ENCODE measurements at places on chromosomes 13 and 19. TPM values are rescaled to one million over a fixed set of nuclear protein-coding genes. Genes with fewer than 3 reads are reported as not detected.

- no peak for DNase-seq
Measured at GRCh38 chr19:8097198-8097597, 44.6 kb downstream of the CCL25 start.

DNA sequence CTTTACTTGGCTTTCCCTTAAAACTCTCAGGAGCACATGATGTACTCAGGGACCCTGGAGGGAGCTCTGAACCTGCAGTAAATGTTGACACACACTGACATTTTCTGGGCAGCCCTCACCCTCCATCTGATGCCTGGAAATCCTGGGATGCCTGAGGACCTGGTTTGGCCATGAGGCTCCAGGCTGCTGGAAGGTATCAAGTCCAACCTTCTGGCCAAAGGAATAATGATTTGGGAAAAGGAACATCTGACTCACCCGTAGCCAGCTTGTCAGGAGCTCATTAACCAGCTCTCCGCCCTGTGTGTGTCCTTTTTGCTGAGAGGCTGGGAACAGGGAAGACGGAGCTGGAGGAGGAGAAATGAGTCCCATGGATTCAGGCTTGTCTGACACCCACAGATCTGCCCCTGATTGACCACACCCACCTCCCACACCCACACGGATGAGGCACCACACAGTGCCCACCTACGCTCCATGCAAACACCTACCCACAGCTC lies 10.3 kb downstream of the ZNF558 start:
- DNase-seq, result no peak

- DNase-seq, result no peak
Measured at GRCh38 chr19:11180346-11180745, 17.0 kb downstream of the KANK2 start.

DNA sequence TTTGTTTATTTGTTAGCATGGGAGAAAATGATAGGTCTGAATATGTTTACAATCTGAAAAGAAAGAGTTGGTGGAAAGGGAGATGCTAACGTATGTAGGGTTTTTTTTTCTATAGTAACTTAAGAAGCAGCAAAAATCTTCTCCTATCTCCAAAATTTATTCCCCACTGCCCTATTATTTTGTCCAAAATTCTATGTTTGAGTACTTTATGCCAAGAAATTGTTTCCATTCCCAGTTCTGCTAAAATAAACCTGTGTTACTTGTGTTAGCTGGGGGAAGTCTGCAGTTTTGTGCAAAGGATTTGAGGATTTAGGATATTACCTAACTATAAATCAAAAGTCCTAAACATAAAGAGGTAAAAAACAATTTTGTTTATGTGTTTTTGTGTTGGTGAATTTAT lies 2770.4 kb upstream of the PCDH20 start:
- no peak for DNase-seq

- DNase-seq, result no peak
Measured at GRCh38 chr13:84810781-84811180, 928.5 kb upstream of the SLITRK1 start.

- no peak for DNase-seq
Measured at GRCh38 chr13:98195054-98195791, 18.2 kb upstream of the RNF113B start.

DNA sequence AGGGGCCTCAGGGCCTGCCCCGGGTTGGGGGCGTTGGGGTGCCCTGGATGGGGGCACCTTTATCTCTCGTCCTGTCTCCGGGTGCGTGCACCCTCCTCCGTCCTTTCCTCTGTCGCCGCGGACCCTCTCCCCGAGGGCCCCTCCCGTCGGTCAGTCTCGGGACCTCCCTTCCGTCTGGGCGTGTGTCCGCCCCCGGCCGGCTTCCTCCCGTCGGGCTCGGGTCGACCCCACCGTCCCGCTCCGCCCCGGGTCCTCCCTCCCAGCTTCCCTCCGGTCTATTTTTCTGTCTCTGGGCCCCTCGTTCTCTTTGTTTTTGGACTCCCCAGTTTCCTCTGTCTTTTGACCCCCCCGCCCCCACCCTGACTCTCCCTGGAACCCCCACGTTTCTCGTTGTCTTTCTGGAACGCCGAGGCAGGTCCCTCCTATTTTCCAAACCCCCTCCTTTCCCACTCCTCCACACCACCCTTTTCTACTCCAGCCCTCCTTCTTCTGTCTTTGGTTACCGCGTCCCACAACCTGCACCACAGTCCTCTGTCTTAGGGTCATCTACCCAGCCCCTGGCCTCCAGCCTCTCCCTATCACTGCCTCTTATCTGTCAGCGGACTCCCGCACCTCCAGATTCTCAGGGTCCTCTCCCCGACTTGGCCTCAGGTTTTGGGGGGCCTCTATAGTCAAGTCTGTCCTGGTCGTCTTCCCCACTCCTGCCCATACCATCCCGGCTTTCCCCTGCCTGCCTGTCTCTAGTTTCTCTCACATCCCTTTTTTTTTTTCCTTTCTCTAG lies 757 bp downstream of the EGLN2 start:
- no peak for DNase-seq

- no peak for DNase-seq
Measured at GRCh38 chr13:59345311-59345710, 818.4 kb downstream of the DIAPH3 start.

GRCh38 chr19:13401388-13401787 lies 104.9 kb downstream of the CACNA1A start:
- no peak for DNase-seq

DNA sequence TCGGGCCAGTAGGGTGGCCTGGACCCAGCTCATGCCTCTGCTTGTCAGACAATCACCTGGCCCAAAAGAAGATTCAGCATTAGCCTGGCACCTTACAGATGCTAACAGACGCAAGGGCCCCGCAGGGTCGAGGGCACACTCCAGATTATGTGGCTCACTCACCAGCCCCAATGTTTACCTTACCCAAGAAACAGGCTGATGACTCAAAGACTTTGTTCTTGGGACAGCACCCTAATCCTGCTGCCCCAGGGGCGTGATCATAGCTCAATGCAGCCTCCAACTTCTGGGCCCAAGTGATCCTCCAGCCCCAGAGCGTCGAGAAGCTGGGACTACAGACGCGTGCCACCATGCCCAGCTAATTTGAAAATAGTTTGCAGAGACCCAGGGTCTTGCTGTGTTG lies 9.8 kb downstream of the ECSIT start:
- DNase-seq, result no peak

GRCh38 chr13:73339086-73339485 lies 280.3 kb downstream of the KLF5 start:
- DNase-seq, result no peak

DNA sequence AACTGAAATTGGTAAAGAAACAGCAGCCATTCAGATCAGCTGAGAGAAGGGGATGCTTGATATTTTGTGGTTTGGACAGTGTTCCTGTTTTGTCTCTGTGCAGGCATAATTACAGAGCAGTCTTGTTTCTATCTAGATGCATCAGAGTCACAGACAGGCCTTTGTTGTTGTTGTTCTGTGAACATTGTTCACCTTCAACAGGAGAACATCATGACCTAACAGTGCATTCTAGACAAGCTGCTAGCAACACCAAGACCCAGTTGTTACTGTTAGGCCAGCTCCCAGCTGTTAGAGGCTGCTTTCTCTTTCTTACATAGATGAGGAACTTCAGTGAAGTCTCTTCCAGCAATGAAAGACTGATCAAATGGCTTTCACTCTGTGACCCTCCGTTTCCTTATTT lies 8.5 kb upstream of the LSR start:
- no peak for DNase-seq

The KLC3 gene
- polyA plus RNA-seq, result 0.20 TPM

The FZR1 gene
- polyA plus RNA-seq, result 26.9 TPM

The GSK3A gene
- polyA plus RNA-seq, result 42.1 TPM

The CEACAM20 gene
- polyA plus RNA-seq, result not detected
